T-helper 22 cell (primary cell): ENCODE measurements at places on chromosomes 5 and 9.

GRCh38 chr9:121073038-121073437 lies 1.7 kb upstream of the CNTRL start:
- no peak for DNase-seq

DNA sequence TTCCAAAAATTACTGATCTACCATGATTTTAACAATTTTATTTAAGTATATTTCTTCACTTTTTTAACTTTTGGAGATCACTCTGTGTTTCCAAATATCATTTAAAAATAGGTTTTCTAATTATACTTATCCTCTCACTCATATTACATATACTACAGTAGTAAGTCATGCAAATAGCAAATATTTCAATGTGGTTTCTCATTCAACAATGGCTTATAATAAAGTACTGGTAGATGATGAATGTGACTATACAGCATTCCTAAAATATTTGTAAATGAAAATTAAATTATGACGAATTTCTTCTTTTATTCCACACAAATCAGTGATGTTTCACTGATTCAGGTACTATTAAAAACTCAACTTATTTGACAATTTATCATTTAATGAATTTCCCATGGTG lies 176.3 kb upstream of the MEF2C start:
- DNase-seq, result no peak

DNA sequence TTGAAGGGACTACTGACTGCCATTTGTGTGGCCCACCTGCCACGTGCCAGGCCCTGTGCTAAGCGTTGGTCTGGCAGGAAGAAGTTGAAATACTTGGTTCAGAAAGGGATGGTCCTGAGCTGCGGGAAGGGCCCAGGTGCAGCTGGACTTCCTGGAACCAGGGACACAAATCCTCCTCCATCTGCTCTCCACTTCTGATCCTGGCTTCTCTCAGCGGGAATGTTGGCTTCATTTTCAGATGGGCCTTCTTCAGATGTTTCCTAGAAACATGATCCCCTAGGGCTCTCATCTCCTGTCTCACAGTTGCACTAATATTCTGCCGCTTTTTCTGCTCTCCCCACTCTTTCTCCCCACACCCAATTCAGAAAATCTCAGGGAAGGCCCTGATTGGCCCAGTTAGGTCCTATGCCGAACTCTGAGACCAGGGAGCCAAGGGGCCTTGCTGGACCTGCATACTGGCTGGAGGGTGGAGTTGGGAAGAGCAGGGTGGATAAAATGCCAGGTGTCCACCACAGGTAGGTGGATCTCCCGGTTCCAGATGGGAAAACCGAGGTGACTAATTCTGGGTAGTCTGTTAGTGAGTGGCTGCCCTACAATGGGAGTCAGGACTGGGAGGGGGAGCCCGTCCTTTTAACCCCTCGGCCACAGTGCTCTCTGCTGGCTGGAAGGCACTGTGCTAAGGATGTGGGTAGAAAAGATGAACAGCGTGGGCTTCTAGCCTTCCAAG lies 19.4 kb downstream of the PSAT1 start:
- DNase-seq, result no peak

GRCh38 chr5:67190861-67191260 lies 5.7 kb downstream of the CD180 start:
- no peak for DNase-seq

DNA sequence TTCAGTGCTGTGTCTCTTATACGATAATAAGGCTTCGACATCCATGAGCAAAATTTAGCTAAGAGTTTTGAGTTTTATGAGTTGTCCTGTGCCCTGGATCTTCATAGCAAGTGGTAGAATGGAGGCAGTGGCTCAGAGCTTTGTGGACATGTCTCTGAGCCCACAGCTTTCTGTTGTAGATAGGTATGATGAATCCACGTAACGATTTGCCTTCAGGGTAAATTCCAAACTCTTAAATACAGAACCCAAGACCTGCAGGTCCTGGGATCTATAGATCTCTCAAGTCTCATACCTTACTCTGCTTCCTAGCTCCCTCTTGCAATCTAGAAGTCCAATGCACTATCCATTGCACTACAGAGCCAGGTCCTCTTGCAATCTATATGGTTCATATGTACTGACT lies 59.5 kb upstream of the TLE4 start:
- no peak for DNase-seq

GRCh38 chr9:83060556-83060955 lies 2.4 kb downstream of the RASEF start:
- no peak for DNase-seq

DNA sequence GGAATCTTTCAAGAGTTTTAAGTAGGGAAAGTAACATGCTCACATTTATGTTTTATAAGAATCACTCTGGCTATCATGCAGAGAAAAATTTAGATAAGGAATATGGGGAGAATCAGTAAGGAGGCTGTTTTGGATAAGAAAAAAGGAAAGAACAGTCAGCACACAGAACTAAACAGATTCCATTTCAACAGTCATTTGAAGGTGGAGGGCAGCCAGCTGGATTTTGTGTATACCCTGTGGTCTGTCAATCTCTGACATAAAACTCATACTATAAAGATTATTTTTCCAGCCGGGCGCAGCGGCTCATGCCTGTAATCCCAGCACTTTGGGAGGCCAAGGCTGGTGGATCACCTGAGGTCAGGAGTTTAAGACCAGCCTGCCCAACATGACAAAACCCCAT lies 64.2 kb downstream of the PCA3 start:
- DNase-seq, result no peak

- DNase-seq, result no peak
Observed at GRCh38 chr9:101126556-101126955, 98.0 kb downstream of the PLPPR1 start.

DNA sequence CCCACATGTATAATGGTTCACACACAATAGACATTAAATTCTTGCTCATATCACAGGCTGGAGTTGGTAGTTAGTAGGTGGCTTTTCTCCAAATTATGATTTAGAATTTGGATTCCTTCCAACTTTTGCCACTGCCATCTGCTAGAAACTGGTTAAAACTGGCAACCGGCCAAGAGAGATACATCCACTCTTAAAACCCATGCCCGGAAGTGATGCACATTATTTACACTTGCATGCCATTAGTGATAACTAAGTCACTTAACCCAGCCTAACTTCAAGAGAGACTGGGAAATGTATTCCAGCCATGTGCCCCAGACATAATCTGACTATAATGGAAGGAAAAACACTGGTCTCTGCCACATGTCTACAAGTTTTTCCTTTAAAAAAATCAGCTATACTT lies 395.7 kb upstream of the SEMA6A start:
- DNase-seq, result no peak

DNA sequence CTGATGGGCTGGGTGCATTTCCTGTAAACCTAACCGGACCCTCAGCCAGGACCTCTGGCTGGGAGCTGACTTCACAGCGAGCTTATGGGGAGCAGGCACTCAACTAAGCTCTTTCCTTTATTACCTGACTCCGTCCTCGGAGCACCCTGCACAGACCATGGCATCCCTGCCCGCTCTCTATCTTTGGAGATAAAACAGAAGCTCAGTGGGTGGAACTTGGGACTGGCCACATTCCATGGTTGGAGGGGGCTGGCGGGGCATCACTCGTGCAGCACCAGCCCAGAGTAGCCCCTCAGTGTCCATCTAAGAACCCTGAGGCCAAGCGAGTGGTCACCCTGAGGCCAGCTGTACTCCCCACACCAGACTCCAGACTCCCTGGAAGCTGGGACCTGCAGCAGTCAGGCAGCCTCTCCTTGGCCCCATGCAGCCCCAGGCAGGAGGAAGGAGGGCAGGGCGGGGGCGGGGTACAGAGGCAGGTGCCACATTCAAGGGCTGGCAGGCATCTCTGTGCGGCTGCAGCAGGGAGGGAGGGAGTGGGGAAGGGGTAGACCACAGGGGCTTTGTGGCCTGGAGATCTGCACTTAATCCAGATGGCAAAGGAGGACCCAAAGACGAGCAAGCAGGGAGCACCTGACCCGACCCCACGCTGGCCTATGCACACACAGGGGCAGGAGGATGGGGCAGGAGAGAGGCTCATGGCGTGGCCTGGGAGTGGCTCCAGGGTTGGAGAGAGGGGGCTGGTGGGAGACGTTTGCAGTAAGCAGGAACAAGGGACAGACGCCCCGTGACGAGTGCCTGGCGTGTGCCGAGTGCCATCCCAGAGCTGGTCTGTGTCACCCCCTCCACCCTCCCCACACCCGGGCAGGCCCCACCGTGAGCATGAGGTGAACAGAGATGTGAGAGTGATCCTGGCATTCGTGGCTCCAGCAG lies 26.1 kb downstream of the GLT6D1 start:
- DNase-seq, result no peak

DNA sequence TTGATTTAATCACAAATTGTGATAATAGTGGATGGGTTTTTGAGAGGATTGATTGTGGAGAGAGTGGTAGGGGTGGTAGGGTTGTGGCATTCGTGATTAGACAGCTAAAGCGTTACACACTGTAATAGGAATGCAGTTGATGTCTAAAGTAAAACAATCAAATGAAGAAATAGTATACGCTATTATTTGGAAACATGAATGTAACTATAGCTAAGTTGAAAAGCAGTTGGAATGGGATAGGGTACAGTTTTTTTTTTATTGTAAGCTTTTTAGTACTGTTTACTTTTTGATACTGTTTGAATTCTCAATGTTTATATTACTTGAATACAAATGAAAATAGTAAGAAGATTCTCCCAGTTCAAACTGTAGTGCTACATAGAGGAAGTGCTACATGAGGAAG lies 51.8 kb downstream of the RANBP17 start:
- DNase-seq, result no peak

GRCh38 chr5:83470526-83471404 lies 779 bp upstream of the VCAN start:
- DNase-seq, result no peak

DNA sequence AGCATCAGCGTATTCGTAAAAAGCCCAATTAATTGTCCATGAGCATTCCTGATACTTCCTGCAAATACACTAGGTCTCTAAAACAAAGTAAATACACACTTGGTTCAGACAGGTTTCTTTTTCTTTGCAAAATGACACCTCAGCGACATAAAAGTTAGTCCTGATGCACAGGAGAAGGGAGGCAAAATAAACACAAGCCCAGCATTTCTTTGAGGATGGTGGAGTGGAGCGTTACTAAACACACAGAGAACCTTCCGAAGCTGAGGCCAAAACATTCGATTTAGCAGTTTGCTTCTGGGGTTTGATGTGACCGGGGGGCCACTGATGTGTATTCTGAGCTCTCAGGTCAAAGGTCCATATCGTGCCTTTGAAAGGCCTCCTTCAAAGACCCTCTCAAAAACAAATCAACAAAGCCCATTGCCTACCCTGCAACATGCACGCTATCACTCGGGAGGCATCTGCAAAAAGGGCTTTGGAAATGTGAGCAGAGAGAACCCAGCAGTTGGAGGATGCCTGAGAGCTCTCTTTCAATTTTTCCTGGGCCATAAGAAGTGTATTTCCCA lies 268.4 kb upstream of the PANK3 start:
- no peak for DNase-seq

GRCh38 chr5:10248378-10249260 lies 1.1 kb downstream of the ATPSCKMT start:
- no peak for DNase-seq

DNA sequence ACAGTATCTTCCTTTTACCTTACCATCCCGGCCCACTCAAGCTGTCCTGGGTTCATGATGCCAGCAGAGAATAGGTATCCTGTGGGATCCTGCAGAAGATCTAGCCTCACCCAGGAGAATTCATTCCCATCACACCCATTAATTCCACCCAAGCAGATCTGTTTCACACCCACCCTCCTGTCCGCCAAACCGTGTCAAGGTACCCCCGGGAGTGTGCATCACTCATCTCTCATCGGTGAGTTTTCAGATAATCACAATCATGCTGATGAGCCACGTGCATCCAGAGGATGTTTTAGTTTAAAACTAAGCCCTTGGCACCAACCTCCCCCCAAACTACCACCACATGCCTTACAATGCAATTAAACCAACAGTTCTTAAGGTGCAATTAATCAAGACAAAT lies 18.8 kb downstream of the ANKH start:
- no peak for DNase-seq

DNA sequence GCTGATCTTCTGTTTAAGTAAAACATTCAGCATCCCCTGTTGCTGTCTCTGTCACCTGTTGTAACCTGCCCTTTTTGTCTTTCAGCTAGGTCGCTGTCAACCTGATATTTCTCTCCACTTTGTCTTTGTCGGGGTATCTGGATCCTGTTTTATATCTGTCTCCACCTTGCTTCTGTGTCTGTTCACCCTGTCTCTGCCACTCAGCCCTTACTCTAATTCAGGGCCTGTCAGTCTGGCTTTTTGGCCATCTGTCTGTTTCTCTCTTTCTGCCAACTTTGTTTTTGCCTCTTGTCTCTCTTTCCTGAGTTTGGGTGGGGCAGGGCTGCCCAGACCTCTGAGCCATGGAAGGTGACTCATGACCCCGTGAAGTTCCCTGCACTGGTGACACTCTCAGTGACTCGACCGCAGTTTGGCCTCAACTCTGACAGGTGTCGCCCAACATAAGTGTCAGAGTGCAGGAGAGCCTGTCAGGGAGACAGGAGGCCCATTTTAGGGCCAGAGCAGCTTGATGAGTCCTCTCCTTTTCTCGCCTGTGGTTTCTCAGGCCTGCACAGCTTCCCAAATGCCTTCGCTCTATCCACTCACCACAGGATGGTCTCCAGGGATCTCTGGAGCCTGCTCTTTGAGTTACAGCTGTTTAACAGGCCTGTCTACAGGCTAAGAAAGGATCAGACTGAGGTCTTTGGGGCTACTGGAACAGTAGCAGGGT lies 868 bp downstream of the ZBTB43 start:
- peak; percentile 76 for DNase-seq
